ENCODE measurements at places on chromosomes 13 and 19.

DNA sequence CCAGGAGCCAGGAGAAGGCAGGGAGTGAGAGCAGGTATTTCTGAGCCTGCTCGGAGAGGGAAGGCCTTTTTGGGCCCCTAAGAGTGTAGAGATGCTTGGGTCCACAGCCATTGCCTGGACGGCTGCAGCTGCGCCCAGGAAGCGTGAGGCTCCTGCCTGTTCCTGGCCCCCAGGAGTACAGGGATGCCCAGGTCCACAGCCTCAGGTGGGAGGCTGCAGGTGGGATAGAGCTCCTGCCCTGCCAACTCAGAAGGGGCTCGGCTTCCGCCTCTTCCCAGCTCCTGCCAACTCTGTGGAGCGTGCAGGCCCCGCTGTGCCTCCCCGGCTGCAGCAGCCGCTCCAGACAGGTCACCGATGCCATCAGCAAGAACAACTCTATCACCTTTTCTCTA, 351.0 kb upstream of the PCDH20 start:
- no peak for DNase-seq

DNA sequence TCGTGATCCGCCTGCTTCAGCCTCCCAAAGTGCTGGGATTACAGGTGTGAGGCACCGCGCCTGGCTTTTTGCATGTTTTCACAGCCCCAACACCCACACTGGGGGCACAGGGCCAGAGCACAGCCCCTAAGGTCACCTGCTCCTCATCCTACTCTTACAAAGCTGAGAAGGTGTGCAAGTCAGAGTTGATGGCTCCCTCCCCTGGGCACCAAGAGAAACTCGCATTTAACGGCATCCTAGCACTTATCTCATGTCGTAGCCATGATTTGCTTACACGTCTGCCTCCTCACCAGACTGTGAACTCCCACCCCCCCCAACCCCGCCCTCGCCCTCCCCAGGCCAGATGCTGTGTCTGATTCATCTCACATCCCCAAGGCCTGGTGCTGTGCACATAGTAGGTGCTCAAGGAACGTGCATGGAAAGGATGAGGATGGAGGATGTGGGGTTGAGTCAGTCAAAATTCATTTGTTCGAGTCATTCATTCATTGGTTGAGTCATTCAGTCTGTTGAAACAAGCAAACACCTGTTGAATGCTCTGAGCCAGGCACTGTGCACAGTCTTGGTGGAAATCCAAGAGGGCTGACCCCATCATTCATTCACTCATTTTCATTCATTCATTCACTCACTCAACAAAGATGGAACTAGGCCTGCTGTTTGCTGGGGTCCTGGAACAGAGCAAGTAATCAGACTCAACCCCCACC, 11.3 kb downstream of the SHANK1 start:
- DNase-seq = no peak

DNA sequence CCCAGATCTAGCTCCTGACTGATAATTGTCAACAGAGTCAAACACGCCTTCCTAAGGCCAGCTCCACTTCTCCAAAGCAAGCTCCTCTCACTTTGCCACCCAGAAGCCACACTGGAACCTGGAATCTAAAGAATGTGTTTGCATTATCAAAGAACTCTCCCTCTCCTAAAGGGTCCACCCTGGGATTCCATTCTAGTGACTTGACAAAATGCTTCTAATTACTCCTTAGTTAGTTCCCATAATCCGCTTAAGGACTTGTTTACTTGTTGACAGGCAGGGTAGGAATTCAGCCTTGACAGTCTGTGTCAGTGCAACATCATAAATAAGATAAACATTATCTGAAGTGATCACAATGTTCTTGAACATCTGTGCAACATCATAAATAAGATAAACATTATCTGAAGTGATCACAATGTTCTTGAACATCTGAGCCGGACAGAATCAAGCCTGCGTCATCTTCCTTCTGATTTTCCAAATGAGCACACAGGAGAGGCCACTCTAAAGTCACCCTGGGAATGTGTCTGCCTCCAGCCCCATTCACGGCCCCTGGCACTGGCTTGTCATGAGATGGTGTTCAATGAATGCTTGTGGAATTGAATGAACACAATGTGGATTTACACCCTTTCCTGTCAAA, 512.1 kb downstream of the IRS2 start:
- no peak for DNase-seq

GRCh38 chr13:45401314-45401713, 16.9 kb downstream of the SLC25A30 start:
- no peak for DNase-seq

DNA sequence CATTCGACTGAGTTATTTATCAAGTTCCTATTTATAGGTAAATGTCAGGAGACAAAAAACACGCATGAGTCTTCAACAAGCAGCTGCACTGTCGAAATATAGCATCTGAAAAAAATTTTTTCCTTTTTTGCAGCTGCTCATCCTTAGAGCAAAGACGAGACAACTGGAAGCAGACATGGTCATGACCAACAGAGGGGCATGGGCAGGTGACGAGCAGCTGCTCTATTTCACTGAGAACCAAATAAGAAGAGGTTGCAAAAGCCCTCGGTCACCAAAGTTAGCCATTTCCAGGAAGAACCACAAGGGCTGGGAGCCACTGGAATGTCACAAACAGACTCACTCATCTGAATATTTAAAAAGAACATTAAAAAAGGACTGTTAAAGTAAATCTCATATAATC, 22.2 kb downstream of the SOHLH2 start:
- no peak for DNase-seq

- no peak for DNase-seq
These were observed 14.8 kb downstream of the PLEKHJ1 start for GRCh38 chr19:2221250-2221831.
